ENCODE measurements at places on chromosomes 2 and 18.
A peak's percentile ranks its signal among the peaks of the same experiment; 100 is the strongest.

GRCh38 chr2:15674637-15675455, 83.2 kb downstream of the DDX1 start:
- DNase-seq, result no peak

GRCh38 chr18:22001912-22002487, 167.4 kb upstream of the GATA6 start:
- no peak for DNase-seq

GRCh38 chr2:88855620-88856408, 164.3 kb downstream of the RPIA start:
- no peak for DNase-seq

GRCh38 chr2:234451852-234452625, 44.8 kb downstream of the ARL4C start:
- DNase-seq, result no peak

DNA sequence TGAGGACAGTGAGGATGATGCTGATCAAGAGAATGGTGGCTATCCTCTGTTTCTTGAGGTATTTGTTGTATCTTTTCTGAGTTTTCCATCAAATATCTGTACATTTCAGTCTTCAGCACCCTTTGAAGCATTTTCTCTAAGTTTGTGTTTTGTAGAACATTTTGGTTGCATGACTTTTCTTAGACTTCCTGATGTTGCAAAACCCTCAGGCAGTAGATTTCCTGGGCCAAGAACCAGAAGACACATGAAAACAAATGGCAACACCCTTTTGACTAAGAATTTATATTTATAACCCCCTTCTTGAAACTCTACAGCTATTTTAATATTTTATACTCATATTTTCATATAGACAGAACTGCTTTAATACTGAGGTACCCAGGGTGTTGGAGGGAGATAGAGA, 16.2 kb downstream of the HNMT start:
- DNase-seq, result no peak

DNA sequence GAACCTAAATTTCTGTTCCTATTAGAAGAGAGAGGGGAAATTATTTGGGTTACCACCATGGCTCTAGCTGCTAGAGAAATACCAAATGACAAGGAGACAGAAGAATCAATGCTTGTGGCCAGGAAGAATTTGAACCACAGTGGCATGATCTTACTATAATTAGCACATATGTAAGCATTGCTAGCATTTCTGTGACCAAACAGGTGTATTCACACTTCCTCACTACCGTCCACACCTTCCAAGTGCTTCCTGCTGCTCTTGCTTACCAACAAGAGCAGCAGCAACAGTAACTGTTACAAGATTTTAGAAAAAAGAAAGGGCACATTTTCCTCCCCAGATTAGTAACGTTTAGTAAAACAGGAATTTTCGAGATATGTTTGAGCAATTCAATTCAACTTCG, 60.5 kb downstream of the CDH7 start:
- no peak for DNase-seq

DNA sequence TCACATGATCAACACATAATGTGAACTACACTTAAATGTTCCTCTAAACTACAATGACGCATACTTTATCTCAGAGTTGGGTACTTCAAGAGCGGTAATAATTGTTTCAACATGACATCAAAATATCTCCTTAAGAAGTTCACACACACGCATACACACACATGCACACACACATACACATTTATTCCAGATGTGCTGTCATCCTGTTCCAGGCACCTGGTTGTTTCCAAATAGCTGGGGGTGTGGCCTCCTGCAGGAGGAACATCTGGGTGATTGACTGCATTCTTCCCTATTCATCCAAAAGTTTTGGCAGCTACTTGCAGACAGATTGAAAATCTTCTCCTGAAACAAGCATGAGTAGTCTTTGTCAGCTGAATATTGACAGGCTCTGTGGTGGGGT, 37.9 kb upstream of the PIK3C3 start:
- no peak for DNase-seq

GRCh38 chr2:81396417-81397019, 1092.0 kb upstream of the LRRTM1 start:
- no peak for DNase-seq

DNA sequence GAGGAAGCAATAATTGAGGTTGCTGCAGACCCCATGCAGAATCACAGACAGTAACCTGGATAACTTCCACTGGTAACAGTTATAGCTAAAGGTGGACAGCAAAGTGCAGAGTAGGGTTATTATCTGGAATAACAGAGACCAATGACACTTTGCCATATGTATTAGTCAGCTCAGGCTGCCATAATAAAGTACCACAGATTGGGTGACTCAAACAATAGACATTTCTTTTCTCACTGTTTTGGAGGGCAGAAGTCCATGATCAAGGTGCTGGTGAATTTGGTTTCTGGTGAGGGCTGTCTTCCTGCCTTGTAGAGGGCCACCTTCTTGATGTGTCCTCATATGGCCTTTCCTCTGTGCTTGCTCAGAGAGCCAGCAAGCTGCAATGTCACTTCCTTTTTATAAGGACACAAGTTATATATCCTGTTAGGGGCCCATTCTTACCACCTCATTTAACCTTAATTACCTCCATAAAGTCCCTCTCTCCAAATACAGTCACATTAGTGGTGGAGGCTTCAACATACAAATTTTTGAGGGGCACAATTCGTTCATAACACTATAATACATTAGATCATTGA, 191.0 kb upstream of the LRP1B start:
- DNase-seq, result no peak

DNA sequence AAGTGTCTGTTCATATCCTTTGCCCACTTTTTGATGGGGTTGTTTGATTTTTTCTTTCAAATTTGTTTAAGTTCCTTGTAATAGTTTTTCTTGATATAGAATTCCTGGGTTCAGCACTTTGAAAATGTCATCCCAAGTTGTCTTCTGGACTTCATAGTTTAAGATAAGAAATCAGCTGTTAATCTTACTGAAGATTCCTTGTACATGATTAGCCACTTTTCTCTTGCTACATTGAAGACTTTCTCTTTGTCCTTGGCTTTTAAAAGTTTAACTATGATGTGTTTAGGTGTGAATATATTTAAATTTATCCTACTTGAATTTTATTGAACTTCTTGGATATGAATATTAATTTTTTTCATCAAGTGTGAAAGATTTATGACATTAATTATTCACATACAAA, 387.2 kb upstream of the CWC22 start:
- no peak for DNase-seq

- DNase-seq, result no peak
Measured at GRCh38 chr18:12748671-12749070, 45.8 kb downstream of the PSMG2 start.

DNA sequence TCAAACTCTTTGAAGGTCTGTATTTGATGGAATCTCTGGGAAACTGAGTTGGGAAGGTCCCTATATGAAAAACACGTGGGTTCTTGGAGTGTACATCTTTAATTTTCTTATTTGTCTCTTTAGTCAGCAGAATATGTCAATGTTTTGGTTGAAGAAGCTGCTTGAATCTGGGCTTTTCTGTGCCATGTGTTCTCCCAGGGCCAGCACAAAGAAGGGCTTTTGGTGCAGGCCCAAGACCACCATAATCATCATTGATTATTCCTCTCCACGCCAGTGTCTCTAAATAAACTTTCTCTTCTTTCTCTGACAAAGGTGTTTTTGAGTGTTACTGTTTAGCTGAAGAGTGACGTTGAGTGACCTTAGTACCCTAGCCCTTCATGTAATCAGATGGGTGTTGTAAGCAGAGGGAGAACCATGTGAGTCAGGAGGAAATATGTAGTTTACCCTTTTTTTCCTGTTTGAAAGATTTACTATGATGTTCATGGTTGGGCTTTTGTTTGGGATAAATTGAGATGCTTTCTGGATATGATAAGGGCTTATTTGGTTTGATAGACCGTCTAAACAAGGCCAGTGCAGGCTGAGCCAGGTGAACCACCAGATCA, 11.6 kb upstream of the TNP1 start:
- no peak for DNase-seq

DNA sequence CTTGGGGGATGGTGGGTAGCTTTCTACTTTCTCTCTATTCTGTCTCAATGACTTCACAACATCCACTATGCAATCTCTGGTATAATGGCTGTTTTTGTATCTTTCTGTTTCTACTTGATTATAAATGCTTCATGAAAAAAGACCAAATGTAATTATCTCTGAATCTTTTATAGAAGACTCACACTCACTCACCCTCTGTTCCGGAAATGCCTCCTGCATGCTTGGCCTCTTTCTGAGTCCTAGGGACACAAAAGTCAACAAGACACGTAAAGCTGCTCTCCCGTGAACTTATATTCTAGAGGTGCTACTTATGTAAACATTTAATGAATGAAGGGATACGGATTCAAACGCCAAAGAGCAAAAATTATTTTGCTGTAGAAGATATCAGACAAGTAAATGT, 502.2 kb upstream of the SOX11 start:
- DNase-seq, result no peak

GRCh38 chr2:167784084-167784425, 463.3 kb downstream of the STK39 start:
- no peak for DNase-seq

DNA sequence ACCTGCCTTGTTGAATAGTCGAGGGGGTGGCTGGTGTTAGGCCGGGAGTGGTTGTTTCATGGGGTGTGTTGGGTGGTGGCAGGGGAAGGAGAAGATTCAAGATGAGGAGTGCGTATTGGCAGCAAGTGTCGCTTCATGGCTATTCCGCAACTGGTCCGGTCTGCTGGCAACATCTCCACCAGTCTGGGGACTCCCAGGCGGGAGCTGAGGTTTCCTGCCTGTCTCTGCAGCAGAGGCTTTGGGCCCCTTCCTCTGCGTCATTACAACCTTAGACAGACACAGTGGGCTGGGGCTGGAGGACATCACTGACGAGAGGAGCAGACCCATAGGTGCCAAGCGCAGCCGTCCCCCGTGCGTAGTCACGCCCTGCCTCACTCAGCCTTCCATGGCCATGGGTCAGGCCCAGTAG, 64.0 kb upstream of the MCFD2 start:
- DNase-seq, result no peak

DNA sequence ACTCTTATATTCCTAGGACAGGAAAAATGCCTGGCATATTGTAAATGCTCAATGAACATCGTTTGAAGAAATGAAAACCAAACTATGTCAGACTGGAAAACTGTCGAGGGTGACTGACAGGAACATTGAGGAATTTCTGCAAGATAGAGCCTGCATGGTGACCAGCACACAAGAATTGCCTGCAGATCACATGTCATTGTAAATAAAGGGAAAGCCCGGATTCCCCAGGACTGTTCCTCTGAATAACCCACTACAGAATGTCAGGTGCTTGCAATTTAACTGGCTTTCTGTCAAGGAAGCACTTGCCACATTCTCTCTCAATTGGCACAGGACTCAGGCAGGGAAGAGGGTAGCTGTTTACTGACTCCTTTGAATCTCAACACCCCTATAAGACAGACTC, 129.0 kb upstream of the REG3G start:
- DNase-seq, result no peak

- DNase-seq, result no peak
Measured at GRCh38 chr2:188524519-188525113, 232.9 kb downstream of the GULP1 start.

DNA sequence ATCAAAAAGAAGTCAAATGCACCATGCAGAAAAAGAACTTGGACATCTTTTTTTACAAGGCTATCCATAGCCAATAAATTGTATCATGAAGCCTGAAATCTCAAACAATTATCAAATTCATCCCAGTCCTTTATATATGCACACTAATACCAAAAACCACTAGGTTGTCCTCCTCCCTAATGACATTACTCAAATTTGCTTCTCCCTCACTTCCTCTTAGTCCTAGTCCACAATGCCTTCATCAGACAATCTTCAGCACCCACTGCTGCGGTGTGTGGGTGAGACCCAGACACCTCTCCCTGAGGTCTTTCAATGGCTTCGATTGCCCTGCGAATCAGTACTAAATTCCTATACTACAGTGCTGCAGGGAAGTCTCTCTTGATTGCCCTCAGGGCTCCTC, 58.1 kb downstream of the CLASP1 start:
- no peak for DNase-seq

- DNase-seq, result no peak
Measured at GRCh38 chr2:80329491-80329890, 24.9 kb upstream of the LRRTM1 start.

- DNase-seq, result no peak
Measured at GRCh38 chr2:64260817-64261216, 116.6 kb upstream of the PELI1 start.

DNA sequence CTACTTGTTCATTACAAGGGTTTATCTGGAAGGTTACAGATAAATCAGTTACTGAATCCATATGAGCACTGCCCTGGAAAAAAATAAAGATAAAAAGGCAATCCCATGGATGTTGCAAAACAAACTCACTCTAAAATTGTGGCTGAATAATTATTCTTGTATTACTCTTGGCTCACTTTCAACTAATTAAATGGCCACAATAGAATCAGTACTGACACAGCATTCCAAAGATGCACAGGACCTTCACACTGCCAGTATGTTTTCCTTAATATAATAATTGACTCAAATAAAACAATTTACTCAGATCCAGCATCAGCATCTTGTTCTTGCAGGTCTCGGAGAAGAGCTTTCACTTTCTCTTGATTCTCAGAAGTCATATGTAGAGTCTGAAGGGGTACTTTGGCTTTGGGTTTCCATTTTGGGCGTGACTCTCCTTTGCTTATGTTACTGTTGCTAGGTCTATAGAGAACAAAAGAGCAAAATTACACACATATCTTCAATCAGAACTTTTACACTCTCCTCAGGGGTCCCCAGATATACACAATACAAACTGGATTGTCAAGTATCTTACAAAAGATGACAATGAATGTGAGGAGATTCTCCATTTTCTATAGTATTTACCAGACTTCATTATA, 12.6 kb downstream of the DHX57 start:
- no peak for DNase-seq

DNA sequence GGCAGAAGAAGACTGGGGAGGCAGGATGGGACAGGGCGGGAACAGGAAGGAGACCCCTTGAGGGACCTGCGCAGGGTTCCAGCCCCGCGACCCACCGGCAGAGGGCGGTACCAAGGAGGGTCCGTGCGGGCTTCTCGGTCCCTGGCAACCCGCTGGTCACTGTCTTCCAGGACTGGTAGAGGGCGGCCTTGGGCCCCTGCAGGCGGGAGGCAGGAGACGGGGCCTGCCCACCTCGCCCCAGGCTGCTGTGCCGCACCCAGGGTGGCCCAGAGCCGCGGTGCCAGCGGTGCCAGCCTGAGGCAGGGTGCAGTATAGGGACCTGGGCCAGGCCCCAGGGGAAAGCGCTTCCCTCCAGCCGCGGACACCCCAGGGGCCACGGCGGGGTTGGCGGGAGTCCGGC, 34.5 kb downstream of the NEURL3 start:
- DNase-seq, result peak; percentile 65

DNA sequence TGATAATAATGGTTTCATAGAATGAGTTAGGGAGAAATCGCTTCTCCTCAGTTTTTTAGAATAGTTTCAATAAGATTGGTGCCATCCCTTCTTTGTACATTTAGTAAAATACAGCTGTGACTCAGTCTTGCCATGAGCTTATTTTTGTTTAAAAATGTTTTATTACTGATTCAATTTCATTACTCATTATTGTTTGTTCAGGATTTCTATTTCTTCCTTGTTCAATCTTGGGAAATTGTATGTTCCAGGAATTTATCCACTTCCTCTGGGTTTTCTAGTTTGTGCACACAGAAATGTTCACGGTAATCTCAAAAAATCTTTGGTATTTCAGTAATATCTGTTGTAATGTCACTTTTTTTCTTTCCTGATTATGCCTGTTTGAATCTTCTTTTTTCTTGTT, 371.5 kb upstream of the SETBP1 start:
- DNase-seq, result no peak

Data from activated CD8-positive, alpha-beta memory T cell treated with anti-CD3 and anti-CD28 coated beads, Interleukin-2, amount 50 U/mL, for 4 hours (primary cell).